ENCODE measurements at places on chromosomes 11 and 22.

GRCh38 chr11:77580712-77581337, 8.9 kb upstream of the AQP11 start:
- DNase-seq: no peak

- no peak for DNase-seq
Observed at GRCh38 chr11:43359422-43359818, 700 bp downstream of the TTC17 start.

DNA sequence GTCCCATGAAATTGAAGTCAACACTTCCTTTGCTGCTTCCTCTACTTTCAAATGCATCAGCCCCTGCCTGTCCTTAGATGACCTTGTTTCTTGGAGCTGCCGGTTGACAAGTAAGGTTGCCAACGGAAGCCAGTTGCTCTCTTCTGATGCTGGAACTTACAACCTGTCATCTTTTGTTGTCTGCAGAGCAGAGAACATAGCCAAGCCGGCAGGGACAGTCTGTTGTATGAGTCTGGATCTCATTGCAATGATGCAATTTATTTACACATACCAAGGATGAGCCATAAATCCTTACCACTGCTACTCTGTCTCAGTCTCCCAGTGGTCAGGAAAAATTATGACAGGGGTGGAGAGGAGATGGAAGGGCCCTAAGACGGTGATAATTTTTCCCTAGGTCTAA, 151.4 kb downstream of the BLID start:
- DNase-seq: no peak

DNA sequence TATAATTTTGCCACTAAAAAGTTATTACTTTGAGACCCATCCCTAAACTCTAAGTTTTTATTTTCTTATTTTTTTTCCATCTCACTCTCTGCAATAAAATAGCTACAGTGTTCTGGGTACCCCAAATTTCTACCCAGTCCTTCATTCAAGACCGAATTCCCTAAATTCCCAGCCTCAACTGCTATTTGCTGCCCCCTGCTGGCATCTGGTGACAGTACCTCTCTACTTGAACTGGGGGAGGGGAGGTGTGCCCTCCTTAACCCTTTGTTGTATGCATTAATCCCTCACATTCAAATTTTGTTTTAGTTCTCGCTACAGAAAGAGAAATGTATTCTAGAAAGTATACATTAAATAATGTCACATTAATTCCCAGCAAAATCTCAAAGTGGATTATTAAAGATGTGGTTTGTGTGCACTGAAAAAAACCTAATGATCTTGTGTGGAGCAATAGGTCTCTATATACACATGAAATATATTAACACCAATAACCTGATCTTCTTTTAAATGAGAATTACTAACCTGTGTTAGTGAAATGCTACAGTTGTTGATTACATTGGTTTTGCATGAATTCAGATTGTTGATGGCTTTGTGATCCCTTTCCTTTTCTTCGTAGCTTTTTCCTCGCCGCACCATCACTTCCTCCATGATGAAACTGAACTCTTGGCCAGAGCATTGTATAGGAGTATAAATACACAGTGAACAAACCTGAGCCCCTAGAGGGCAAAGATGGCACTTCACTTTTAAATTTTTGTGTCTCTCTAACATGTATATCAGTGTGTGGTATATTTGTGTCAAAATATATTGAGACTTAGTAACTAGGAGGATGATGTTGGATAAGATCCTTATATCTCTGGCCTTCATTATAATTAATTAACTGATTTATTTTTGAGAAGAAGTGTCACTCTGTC, 590.0 kb downstream of the METTL15 start:
- DNase-seq: peak; percentile 12

DNA sequence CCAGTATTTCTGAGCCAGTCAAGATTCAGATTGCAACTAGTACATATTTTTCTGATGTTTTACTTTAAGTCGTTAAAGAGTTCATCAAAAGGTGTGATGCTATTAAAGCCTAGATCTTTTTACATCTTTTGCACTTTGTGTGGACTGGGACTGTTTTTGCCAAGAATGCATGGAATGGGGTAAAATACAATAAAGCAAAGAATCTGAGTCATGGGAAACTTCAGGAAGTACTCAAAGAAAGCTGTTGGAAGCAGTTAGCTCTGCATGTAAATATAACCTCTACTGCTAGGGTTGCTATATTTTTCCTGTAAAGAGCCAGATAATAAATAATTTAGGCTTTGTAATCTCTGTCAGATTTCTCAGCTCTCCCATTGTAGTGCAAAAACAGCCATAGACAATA, 20.9 kb downstream of the ATXN10 start:
- DNase-seq: no peak

GRCh38 chr22:48842583-48842945, 985.1 kb downstream of the BRD1 start:
- DNase-seq: no peak

Measured in right lung (tissue), 10 donors.